ENCODE measurements at places on chromosomes 7 and 10.

GRCh38 chr10:104351919-104352318 lies 1.7 kb upstream of the CFAP58 start:
- no peak for DNase-seq

DNA sequence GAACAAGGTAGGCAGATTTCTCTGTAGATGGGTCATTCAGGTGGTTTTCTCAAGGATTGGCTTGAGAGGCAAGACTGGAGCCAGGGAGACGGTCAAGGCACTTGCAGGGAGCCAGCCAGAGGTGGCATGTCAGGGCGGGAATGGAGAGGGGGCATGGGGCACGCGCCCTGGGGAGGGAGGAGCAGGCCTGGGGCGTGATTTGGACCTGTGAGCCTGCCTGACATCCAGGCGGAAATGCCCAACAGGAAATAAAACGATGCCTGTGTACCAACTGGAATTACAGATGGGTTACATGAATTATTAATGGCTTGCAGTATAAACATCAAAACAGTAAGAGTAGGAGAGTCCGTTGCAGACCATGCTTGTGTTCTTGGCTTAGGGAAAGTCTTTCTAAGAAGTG lies 8.6 kb upstream of the SUN1 start:
- no peak for DNase-seq

GRCh38 chr7:17546592-17546991 lies 248.1 kb downstream of the AHR start:
- no peak for DNase-seq

DNA sequence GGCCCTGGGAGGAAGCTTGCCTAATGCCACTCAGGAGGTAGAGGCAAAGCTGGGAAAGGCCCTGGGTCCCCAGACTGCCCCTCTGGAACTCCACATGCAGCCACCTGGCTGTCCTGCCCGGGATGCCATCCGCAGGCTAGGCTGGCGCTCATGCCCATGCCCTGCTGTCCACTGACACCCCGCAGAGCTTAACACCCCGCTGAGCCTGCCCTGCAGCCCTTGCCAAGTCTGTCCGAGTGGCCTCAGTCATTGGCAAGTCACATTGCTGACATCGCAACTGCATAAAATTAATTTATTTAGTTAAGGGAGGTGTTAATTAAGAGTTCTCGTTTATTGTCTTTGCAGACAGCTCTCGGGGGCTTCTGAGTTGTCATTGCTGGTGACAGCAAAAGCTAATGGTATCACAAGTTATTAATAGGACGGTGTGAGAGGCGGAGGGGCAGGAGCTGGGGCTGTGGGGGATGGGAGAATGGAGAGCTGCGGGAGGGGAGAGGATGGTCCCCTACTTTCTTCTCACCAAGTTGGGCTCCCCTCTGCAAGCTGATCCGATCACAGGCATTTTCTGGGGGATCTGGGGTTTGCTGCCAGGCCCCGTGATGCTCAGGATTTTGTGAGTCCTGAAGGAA lies 55.6 kb upstream of the PCBD1 start:
- DNase-seq: no peak

DNA sequence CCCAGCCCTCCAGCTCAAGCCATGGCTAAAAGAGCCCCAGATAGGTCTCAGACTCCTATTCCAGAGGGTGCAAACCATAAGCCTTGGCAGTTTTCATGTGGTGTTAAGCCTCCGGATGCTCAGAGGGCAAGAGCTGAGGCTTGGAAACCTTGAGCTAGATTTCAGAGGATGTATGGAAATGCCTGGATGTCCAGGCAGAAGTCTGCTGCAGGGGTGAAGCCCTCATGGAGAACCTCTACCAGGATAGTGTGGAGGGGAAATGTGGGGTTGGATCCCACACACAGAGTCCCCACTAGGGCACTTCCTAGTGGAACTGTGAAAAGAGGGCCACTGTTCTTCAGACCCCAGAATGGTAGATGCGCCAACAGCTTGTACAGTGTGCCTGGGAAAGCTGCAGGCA lies 13.2 kb upstream of the HPSE2 start:
- no peak for DNase-seq

GRCh38 chr10:131851346-131851745 lies 49.5 kb upstream of the PPP2R2D start:
- DNase-seq: peak; percentile 24

- no peak for DNase-seq
These were observed 206.5 kb downstream of the SORCS1 start for GRCh38 chr10:106957823-106958588.

- no peak for DNase-seq
These were observed 390.7 kb downstream of the CCSER2 start for GRCh38 chr10:84718877-84719616.

GRCh38 chr10:102394079-102394800 lies 1.3 kb upstream of the NFKB2 start:
- DNase-seq: peak; percentile 95

- DNase-seq: no peak
These were observed 30.0 kb downstream of the NET1 start for GRCh38 chr10:5442065-5442989.

DNA sequence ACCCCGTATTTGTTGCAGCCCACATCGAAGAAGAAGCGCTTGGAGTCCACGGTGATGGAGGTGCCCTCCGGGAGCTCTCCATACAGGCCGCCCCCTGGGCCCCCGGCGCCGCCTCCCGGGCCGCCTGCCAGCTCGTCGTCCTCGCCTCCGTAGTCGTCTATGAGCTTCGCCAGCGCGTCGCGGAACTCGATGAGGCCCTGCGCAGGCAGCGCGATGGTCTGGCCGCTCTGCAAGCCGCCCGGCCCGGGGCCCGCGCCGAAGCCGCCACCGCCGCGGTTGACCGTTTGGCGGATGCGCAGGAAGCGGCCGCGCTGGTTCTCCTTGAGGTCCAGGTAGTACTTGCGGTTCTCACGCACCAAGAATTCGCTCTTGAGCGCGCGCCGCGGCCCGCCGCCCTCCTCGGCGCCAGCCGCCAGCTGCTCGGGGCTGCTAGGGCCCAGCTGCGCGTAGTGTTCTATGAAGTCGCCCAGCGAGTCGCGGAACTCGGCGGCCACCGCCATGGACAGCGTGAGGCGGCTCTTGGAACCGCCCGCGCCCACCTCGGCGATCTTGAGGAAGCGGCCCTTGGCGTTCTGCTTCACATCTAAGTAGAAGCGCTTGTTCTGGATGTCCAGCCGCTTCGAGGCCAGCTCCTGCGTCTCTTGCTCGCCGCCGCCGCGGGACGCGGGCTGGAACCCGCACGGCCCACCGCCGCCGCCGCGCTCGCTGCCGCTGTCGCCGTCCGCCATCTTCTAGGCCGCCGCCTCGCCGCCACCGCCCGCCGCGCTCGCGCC lies 523 bp downstream of the PURB start:
- DNase-seq: peak; percentile 68

DNA sequence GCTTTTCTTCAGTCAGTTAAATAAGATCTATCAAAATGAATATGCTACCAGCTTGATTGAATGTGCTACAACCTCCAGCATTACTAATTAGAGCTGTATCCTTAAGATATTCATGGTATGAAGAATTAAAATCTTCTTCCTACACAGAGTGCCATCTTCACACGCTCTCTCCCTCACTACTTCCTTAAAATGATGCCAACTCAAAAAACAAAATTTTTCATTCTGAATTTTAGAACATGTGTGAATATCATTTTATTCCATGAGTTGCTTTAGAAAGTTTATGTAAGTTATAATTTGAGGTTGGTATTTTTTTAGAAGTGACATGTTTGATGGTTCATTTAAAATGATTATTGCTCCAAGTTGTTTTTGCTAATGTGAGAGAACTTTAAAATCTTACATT lies 407.5 kb upstream of the CELF2 start:
- DNase-seq: no peak

DNA sequence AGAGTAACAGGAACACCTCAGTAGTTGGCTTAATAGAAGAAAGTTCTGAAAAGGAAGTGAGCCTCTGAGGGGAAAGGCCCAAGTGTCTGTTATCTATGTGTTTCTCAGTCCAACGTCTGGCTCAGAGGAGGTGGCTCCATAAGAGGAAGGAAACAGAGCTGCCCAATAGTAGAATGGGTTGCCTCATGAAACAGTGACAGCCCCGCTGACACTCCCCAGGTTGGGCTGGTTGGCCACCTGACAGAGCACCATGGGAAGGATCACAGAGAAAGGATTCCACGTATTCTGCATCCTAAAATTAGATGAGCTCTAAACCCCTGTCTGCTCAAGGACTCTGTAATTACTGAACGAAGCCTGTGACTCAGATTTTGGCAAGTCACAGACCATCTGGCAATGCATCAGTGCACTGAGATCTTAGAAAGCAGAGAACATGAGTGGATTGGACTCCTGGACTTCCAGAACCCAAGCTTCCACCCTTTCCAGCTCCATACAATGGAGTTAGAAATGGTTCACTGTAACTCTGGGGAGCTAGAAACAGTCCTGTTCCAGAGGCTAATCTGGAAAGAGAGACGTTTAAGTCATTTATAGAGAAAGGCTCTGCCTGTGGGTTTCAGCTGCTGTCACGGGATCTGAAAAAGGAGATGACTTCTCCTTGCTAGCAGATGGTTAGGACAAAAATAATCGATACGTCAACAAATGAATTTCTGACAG lies 2.9 kb downstream of the PKD2L1 start:
- no peak for DNase-seq

- no peak for DNase-seq
These were observed 17.4 kb downstream of the TES start for GRCh38 chr7:116227678-116228239.

DNA sequence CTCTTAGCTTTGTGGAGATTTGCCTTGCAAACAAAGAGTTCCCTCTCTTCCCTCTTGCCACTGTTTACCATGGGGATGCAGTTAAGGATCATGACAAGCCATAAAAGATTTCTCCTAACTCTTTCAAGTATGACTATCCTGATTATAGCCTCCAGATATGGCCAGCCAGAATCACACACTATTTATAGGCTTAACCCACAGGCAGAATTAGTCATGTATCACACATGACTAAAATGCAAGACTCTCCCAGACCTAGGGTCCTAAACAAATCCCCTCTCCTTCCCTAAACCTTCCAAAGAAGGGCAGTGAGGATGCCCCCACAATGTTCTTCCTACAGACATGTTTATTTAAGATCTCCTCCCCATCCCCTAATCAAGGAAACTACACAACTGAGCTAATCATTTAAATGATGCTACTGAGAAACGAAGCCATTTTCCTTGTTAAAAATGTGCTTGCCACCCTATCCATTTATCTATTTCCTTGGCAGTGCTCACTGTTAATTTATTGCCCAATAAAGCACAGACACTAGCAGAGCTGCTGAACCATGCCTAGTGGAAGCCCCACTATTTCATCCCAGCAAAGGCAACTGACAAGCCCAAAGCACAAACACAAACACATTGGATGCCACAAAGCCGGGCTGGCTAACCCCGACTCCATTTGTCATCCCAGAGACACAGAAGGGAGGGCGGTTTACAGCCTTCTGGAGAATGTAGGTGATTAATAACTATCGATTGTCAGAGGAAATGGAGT lies 363.4 kb downstream of the KCNMA1 start:
- peak; percentile 69 for DNase-seq

GRCh38 chr7:139087212-139087611 lies 22.3 kb downstream of the ZC3HAV1 start:
- DNase-seq: no peak

- DNase-seq: no peak
These were observed 3.2 kb downstream of the PLPP4 start for GRCh38 chr10:120460186-120460585.

- no peak for DNase-seq
These were observed 188.1 kb downstream of the TCF7L2 start for GRCh38 chr10:113137941-113138685.

GRCh38 chr10:89219513-89220218 lies 12.5 kb upstream of the CH25H start:
- no peak for DNase-seq

DNA sequence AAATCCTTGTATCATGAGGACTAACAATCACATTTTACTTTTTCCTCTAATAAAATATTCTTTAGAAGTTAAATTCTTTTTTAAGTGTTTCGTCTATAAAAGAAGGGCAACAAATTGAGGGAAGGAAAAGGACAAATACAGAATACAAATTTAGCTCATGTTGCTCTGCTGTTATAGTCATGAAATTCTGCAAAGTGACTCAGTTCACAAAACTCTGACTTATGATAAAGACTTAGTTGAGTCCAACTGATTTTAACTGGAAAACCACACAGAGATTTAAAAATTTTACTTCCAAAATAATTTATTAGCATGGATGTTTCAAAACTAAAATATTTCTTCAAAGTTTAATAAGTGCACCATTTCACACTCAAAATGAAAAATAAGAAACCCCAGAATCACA lies 75.0 kb upstream of the GPR22 start:
- no peak for DNase-seq

DNA sequence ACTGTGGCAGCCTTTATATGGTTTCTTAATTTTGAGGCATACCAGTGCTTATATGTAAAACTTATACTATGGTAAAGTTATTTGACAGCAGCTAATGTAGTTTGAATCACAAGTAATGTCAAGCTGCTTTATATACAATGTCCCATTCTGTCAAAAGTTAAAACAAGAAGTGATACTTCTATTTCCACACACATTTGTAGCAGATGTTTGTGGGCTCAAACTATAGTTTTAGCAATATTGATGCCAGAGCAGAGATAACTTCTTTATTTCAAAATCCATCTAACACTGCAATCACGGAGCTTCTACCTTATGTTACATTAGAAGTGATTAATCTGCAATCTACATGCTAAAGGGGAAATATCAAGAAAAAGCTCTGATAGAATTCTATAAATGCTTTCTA lies 149.6 kb downstream of the ADK start:
- no peak for DNase-seq

DNA sequence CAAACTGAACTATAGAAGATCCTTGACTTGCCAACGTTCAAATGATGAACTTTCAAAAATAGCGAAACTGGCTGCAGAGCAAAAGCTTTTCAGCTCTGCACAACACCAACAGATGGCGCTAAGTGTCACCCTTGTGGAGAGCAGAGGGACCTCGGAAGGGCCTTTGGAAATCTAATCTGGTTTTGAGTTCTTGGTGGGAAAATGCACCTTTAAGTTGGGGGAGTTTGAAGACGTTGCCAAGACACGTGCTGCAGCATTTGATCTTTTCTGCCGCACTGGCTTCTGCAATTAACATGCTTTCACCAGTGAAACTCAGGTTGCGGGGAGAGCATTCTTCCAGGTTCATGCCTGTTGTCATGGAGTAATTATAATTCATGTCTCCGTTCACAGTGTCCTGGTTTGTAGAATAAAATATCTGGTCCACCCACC lies 26.3 kb upstream of the WDR11 start:
- DNase-seq: peak; percentile 59

- DNase-seq: no peak
These were observed 36.2 kb downstream of the MPP7 start for GRCh38 chr10:28266449-28267224.

DNA sequence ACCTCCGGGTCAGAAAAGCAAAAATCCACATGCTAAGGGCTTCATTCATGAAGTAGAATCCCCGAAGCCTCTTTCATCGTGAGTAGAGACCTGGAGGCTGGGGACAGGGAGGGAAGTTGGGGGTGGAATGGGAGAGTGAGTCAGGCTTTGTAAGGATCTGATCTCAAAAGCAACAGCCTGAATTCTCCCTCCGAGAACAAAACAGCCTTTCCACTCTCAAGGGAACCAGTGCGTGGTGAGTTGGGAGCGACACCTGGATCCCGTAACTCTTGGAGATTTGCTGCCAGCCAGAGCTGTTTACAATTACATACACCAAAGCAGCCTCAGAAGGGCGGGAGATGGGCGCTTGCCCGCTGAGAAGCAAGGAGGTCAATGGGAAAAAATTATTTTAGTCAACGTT lies 10.8 kb downstream of the AFAP1L2 start:
- peak; percentile 67 for DNase-seq

- no peak for DNase-seq
These were observed 3.6 kb downstream of the PRKAR2B start for GRCh38 chr7:107047902-107048782.

GRCh38 chr7:26492816-26493215 lies 201.2 kb downstream of the SNX10 start:
- no peak for DNase-seq
